Stimulated activated CD8-positive, alpha-beta memory T cell treated with anti-CD3 and anti-CD28 coated beads, Interleukin-12 subunit alpha, Interleukin-12 subunit beta, amount 100 ng/mL, for 1 hour (primary cell): ENCODE measurements at places on chromosomes 6 and 20.

GRCh38 chr6:75532521-75532920 is 38.9 kb upstream of the FILIP1 start:
- no peak for DNase-seq

GRCh38 chr6:117456998-117457397 is 25.5 kb upstream of the DCBLD1 start:
- DNase-seq, result no peak

- DNase-seq, result no peak
Observed at GRCh38 chr6:30507849-30508827, 18.8 kb downstream of the HLA-E start.

GRCh38 chr6:109292983-109293586 is 89.2 kb downstream of the CD164 start:
- no peak for DNase-seq

GRCh38 chr6:21199262-21199661 is 394.3 kb upstream of the SOX4 start:
- no peak for DNase-seq

- DNase-seq, result no peak
Observed at GRCh38 chr6:6497976-6498375, 90.5 kb upstream of the LY86 start.

DNA sequence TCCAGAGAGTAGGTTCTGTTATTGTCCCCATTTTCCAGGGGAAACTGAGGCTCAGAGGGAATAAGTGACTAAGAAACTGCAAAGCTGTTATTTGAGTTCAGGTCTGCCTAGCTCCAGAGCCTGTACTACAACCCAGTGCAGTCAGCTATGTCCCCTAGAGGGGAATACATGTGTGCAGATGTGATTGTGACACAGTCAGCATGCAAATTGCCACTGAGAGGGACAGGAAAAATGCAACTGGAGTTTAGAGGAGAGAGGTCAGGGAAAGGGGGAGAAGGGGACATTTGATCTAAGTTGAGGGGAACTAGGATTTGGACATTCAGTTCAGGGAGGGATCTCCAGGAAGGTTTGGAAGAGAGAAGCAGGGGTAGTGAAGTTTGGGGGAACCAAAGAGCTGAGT is 38.6 kb upstream of the EPB41L1 start:
- no peak for DNase-seq

DNA sequence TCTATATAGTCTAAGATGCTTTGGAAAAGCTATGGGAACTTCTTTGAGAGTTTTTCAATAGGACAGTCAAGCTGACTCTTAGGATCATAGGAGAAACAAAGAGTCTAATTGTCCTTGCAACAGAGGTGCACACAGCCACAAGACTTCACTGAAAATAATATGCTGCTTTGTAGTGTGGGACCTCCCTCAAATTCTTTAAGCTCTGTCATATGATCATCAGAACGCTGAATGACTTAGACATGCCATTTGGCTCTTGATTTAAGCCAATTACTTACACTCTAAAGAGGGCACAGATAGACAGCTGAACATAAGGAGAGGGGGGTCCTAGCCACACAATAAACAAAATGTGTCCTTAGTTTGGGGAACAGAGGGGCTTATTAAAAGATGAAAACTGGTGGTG is 818.7 kb upstream of the GJE1 start:
- DNase-seq, result no peak
